Amygdala (tissue), 56 donors: ENCODE measurements at places on chromosomes 11 and 22.
A peak's percentile ranks its signal among the peaks of the same experiment; 100 is the strongest.

DNA sequence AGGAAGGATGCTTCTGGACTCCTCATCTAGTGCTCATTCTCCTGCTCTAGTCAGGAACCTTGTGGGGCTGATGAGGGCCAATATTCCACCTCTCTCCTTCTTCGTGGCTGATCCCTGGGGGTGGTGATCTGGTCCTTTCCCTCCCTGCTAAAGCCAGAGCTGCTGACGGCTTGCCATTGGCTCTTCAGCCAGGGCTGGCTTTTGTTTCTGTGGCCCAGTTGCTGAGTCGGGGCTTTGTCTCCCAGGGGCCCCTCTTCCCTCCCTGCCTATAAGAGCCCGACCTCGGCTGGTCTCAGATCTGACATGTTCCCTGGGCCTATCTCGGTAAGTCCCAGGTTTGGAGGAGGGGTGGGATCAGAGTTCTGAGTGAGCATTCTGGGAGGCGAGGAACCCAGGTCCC lies at the start of gene CRYBA4:
Gene CRYBA4, plus strand, starts transcription at position 301 of the 400 bp plus-strand sequence. CDS start 634 bp downstream, outside the sequence.
- no peak for DNase-seq

- DNase-seq = no peak
These were observed 47.7 kb downstream of the SLC22A9 start for GRCh38 chr11:63417174-63417852.

- DNase-seq = no peak
These were observed 34.2 kb downstream of the SHISA8 start for GRCh38 chr22:41880653-41881052.

- DNase-seq = no peak
These were observed 417.0 kb upstream of the NARS2 start for GRCh38 chr11:78991681-78992080.

GRCh38 chr11:13030857-13031256 lies 21.7 kb downstream of the RASSF10 start:
- DNase-seq = no peak

DNA sequence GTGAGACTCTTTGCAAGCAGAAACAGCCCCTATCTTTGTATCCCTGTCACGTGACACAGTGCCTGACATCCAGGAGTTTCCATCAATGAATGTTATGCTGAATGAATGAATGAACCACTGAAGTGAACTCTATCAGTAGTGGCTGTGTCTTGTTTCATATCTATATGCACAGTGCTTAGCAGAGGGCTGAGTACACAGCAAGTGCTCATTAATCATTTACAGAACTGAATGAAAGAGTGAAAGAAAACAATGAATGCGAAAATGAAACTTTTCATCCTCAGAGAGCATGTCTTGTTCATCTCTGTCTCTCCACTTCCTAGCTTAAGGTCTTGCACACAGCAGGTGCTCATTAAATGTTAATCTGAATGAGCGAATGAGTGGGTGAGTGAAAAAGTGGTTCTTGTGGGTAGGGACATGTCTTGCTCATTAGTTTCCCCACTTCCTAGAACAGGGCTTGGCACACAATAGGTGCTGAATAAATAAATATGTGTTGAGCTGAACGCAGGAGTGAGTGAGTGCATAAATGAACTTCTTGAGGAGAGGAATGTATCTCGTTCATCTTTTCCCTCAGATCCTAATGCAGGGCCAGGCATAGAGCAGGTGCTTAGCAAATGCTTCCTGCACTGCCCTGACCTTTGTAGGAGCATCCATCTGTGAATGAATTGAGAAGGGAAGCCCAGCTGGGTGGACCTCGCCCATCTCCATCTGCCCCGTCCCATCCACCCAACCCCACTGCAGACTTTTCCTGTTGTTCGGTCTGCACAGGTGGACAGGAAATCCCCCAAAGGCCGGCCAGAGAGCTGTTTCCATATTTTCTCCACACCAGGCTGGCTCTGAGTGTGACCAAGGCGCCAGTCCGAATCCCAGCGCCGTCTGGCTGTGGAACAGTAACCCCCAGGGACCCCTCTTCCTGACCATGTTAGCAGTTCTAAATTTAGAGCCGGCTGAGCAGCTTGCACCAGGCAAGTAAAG lies 113.4 kb upstream of the CRYBB3 start:
- DNase-seq = no peak

DNA sequence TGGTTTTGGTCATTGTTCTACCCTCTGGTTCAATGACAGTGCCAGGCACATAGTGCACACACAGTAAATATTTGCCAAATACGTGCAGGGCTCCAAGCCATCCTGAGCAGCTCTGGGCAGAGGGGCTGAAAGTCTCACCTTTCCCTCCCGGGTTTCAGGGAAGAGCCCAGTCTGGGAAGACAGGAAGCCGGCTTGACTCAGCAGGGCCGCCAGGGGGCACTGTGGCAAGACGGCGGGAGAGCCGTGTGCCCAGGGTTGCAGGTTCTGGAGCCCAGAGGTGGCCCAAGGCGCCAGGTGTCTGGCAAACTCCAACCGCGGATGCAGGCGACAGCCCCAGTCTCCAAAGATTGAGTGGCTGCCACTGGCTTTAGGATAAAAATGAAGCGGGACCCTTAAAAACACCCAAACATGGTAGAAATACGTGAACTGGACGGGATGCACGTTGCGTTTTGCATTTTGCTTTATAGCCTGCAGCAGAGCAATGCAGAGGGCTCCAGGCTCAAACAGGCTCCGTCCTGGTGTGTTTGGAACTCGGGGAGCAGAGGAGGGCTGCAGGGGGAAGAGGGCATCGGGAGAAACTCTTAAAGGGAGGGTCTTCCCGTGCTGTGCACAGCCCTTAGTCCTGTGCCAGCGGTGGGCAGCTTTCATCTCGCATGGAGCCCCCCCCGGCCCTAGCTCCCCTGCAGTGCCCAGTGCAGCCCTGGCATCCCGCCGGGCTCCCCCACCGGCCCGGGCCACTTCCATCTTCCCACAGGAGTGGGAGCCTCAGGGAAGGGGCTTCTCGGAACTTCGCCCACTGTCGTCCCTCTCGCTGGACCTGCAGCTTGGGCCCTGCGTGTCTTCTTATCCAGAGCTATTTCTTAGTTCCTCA lies 10.7 kb downstream of the KRTAP5-5 start:
- no peak for DNase-seq

DNA sequence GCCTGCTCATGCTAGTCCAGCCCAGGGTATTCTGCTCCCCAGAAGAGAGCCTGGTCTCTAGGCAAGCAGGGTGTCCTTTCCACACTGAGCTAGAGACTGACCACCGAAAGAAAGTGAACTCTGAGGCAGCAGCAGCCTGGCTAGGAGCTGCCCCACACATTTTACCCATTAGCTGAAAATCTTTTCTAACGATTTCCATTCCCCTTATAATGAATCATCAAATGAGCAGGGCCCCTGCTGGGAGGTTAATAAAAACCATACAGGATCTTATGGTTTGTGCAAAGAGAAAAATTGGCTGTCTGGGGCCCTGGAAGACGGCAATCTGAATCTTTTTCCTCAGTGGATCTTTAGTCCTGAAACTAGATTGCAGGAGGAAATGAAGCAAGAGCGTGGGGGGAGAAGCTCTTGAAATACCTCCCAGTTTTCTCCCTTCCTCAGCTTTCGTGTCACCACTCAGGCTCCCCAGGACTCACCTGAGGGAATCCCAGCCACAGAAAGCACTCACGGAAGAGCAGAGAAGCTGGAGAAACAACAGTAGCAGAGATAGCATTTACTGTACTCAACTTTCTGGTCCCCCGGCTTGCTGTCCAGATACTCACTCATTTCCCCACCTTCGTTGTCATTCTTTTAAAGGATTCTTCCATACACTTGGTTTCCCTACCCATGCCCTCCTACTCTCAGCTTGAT lies 74.7 kb upstream of the CD44 start:
- no peak for DNase-seq

DNA sequence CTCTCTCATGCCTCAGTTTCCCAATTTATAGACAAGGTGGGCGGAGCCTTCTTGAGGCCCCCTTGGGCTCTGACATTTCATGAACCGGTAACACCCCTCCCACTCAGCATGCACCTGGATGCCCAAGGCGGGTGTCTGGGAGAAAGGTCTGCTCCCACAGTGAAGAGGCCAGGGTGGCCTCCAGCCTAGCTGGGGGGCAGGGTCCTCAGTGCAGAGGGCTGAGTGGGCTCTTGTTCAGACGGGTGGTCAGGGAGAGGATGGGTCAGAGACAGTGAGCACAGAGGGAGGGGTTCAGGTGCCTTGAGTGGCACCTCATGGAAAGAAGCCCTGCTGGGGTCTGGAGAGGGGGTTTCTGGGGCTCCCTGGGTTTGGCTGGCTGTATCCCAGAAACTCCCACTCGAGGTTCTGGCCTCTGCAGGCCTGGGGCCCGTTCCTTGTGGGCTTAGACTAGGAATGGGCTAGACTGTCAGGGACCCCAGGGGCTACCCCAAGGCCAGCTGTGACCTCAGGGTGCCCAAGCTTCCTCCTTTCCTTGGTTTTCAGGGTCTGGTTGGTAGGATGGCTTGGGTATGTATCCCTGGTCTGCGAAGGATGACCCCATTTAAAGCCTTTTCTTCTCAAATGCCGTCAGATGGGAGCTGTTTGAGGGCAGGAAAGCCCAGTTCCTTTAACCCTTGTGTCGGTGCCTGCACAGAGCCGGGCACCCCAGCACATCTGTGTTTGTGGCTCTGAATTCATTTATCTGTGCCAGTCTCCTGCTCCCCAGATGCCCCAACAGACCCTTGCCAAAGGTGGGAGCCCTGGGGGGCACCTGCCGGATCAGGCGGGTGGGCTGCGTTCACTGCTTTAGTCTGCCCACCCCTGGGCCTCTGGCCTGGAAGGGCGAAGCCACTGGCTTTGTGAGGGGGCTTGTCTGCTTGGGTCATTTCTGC lies 1.2 kb downstream of the SYNGR1 start:
- DNase-seq = no peak

DNA sequence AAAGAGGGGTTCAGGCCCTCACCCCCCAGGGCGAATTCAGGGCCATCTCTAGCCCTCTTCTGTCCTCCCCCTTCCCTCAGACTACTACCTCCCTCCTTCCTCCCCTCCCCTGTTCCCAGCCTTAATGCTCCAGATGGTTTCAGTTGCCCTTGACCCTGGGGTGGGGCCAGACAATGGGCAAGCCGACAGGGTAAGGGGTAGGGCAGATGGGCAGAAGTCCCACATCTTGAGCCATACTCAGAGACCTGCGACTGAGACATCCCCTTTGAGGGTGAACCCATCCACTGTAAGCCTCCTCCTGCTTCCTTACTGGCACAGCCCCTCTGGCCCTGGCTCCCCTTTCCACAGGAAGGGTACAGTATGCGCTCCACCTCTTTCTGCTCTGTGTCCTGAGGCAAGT lies 1.9 kb downstream of the RHBDD3 start:
- DNase-seq = no peak

GRCh38 chr11:112971195-112971594 lies 10.0 kb downstream of the NCAM1 start:
- no peak for DNase-seq

DNA sequence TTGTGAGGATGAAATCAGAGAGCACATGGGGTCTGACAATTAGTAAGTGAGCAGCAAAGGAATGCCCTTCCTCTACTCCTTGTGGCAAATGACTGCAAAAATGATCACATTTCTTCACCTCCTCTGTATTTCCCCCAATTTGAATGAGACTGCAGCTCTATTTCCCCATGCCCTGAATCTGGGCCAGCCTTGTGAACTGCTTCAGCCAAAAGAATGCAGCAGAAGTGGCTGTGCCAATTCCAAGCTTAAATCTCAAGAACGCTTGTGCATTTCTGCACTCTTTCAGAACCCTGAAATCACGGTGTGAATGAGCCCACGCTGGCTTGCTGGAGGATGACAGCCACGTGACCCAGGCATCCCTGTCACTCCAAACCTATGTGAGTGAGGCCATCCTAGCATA lies 9.9 kb downstream of the SLC43A3 start:
- peak; percentile 0 for DNase-seq

DNA sequence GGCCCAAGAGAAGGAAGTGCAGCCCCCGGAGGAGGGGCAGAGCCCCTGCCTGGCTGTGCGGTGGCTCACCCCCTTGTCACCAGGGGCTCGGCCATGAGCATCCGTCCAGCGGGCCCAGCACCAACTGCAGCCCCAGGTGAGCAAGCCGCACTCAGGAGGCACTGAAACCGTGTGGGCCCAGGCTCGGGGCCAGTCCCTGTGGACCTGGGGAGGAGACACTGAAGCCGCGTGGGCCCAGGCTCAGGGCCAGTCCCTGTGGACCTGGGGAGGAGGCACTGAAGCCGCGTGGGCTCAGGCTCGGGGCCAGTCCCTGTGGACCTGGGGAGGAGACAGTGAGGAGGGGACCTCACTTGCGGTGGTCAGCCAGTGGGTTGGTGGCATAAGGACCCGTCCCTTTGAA lies 13.9 kb downstream of the LSP1 start:
- no peak for DNase-seq

DNA sequence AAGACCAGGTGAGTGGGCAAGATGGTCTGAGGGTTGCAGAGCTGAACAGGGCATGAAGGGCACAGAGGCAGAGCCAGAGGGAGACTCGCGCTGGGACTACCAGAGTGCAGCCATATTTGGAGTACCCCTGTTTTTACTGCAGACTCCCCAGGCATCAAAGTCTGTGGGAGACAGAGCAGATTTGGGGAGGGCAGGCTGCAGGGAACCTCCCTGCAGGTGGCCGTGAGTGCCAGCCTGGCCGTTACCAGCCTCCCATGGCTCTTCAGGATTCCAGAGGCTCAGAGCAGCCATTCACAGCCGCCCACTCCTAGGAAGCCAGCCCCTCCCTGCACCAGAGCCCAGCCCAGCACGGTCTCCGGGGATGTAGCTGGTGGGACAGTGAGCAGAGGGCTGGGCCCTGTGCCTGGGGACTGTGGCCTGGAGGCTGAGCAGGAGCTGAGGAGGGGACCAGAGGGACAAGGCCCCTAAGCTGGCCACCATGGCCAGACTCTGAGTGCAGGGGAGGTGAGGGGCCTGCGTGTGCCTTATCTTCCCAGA lies at the start of gene SEPTIN3:
Gene SEPTIN3, plus strand, starts transcription at position 334 of the 537 bp plus-strand sequence. CDS start 2,050 bp downstream, outside the sequence.
- no peak for DNase-seq

DNA sequence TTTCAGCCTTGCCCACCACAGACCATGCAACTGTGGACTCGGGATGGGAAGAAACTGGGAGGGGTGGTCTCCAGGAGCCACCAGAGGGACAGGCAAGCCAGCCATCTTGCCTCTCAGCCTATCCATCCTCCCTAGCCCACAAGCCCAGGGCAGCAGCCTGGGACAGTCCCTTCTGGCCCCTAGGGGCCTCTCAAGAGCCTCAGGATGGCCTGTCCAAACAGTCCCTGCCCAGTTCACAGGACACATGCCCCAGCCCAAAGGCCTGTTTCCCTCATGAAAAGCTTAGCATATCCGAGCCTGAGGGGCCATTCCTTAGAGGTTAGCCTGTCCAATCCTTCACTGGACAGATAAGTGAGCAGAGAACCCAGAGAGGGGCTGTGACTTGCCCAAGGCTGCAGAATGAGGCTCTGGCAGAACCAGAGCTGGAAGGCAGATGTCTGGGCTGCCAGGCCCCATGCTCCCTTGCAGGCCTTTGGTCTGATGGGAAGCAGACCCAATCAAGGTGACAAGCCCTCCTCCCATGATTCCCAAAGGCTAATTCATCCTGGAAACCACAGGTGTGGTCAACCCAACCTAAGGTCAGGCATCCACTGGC lies 28.2 kb downstream of the LRRC10B start:
- DNase-seq = no peak
